Body of pancreas (tissue), 4 donors: ENCODE measurements at places on chromosomes 13 and 19. TPM values are rescaled to one million over a fixed set of nuclear protein-coding genes. Genes with fewer than 3 reads are reported as not detected.

DNA sequence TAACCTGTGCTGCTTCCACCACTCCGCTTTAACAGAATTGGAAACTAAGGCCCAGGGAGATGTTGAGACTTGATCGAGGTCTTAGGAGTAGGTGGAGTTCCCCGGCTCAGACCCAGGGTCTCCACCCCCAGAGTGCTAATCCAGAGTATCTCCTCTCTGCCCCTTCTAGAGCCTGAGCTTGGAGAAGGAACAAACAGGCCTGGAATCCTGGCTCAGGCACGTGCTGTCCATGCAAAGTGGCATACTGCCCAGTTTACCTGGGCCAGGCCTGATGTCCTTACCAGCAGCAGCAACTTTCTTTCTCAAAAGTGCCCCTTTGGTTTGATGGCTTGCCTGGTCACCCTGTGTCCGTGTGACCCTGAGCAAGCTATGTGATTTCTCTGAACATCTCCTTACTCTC, 3.7 kb downstream of the SYNGR4 start:
- no peak overlapping the region for H3K4me3 ChIP-seq
- H3K36me3 ChIP-seq, result no peaks in the 10 kb centered on the region
- DNase-seq, result peak; percentile 55
- H3K4me1 ChIP-seq, result peaks cover 29% of the 10 kb centered on the region
- no peaks in the 10 kb centered on the region for H3K27me3 ChIP-seq

The SERP2 gene
- 5.2 TPM for total RNA-seq

The NOTCH3 gene
- total RNA-seq, result 20.2 TPM

The CYP4F2 gene
- not detected for total RNA-seq

- peak overlapping the region; percentile 29 for H3K27ac ChIP-seq
- no peaks in the 10 kb centered on the region for H3K36me3 ChIP-seq
- DNase-seq, result peak; percentile 53
- H3K4me3 ChIP-seq, result no peak overlapping the region
- H3K4me1 ChIP-seq, result peaks cover 8% of the 10 kb centered on the region
Observed at GRCh38 chr19:13082192-13083007, 20.3 kb downstream of the LYL1 start.

The CEACAM3 gene
- not detected for total RNA-seq

DNA sequence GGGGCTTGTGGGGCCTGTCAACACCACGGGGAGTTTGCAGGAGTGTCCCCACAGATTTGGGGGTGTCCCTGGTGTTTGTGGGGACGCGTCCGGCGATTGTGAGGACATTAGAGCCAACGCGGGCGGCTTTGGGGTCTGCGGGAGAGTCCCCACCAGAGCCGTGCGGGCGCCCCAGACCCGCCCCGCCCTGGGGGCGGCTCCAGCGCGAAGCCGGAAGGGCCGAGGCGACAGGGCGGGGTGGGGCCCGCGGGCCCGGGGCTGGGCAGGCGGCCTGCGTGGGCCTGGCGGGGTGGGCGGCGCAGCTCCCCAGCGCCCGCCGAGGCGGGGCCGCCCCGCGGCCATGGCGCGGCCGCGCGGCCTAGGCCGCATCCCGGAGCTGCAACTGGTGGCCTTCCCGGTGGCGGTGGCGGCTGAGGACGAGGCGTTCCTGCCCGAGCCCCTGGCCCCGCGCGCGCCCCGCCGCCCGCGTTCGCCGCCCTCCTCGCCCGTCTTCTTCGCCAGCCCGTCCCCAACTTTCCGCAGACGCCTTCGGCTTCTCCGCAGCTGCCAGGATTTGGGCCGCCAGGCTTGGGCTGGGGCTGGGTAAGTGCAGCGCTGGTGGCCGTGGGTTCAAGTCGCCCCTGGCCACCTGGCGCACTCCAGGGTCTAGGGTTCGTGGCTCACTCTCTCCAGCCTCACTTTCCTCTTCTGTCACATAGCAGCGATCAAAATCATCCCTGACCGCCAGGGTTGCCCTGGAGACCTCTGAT, 10.3 kb downstream of the PDE4A start:
- peak overlapping the region; percentile 22 for H3K4me3 ChIP-seq
- H3K27me3 ChIP-seq, result no peaks in the 10 kb centered on the region
- H3K36me3 ChIP-seq, result no peaks in the 10 kb centered on the region
- peaks cover 37% of the 10 kb centered on the region for H3K4me1 ChIP-seq

- no peak overlapping the region for H3K27ac ChIP-seq
- H3K4me1 ChIP-seq, result no peaks in the 10 kb centered on the region
- DNase-seq, result no peak
- H3K36me3 ChIP-seq, result no peaks in the 10 kb centered on the region
- no peaks in the 10 kb centered on the region for H3K27me3 ChIP-seq
- no peak overlapping the region for H3K4me3 ChIP-seq
Observed at GRCh38 chr19:54893406-54893805, 12.5 kb upstream of the NCR1 start.

The IZUMO2 gene
- not detected for total RNA-seq

GRCh38 chr13:48155848-48156247, 60.9 kb upstream of the MED4 start:
- DNase-seq, result no peak
- H3K4me1 ChIP-seq, result peaks cover 11% of the 10 kb centered on the region
- H3K27me3 ChIP-seq, result no peaks in the 10 kb centered on the region
- H3K36me3 ChIP-seq, result no peaks in the 10 kb centered on the region

GRCh38 chr19:30802424-30803013, 430.3 kb downstream of the ZNF536 start:
- DNase-seq, result no peak
- no peak overlapping the region for H3K27ac ChIP-seq
- no peaks in the 10 kb centered on the region for H3K4me1 ChIP-seq
- H3K36me3 ChIP-seq, result no peaks in the 10 kb centered on the region

DNA sequence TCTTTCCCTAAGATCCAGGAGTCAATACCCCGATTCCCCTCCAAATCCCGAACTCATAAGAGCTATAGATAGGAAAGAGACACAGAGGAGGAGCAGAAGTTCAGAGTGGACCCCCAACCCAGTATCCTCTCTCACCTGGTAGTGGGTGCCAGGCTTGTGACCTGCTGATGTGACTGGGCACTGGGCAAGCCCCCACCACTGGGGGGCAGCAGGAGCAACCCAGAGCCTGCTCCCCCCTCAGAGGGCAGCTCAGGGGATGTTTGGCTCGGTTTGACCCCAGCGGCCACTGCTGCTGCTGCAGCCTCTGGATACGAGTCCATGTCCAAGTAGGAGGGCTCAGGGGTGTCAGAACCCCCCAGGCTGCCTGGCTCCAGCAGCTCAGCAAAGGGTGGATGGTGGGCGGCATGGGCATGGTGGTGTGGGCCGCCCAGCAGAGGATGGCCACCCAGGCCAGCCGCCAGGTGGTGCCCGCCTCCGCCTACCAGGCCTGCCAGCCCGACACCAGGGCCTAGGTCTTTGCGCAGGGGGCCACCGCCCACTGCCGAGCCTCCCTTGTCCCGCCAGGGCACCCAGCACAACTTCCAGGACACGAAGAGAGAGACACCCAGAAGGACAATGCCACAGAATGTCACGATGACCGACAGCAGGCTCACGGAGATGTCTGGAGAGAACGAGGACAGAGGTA, 7.4 kb downstream of the SYT3 start:
- no peaks in the 10 kb centered on the region for H3K36me3 ChIP-seq
- H3K4me3 ChIP-seq, result no peak overlapping the region
- no peaks in the 10 kb centered on the region for H3K4me1 ChIP-seq
- no peak for DNase-seq

DNA sequence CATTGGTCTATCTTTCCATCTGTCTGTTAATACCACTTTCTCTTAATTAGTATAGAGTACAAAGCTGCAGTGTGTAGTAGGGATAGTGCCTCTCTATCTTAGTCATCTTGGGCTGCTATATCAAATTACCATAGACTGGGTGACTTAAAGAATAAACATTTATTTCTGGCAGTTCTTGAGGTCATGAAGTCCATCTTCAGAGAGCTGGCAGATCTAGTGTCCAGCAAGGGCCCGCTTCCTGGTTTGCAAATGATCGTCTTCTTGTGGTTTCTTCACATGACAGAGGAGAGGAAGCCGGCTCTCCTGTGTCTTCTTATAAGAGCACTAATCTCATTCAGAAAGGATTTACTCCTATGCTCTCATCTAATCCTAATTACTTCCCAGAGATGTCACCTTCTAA, 6.1 kb downstream of the ZNF700 start:
- no peaks in the 10 kb centered on the region for H3K36me3 ChIP-seq
- no peak overlapping the region for H3K27ac ChIP-seq
- H3K27me3 ChIP-seq, result no peaks in the 10 kb centered on the region
- H3K4me3 ChIP-seq, result no peak overlapping the region

DNA sequence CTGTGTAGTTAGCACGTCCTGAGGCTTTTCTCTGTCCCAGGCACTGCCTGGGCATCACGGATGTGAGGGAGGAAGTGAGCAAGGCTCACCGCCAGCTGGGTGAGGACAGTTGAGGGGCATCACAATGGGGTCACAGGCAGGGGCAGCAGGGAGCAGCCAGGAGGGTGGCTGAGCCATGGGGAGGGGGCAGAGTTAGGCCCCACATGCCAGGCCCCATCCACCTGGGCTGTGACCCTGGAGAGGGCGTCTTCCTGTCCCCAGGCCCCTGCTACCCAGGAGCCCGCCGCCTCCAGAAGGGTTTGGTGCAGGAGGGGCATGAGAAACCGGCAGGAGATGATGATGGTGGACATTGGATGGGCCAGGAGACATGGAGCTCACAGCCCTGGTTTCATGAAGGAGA, 56.8 kb upstream of the F7 start:
- no peak for DNase-seq
- H3K36me3 ChIP-seq, result no peaks in the 10 kb centered on the region
- no peaks in the 10 kb centered on the region for H3K27me3 ChIP-seq
- H3K4me1 ChIP-seq, result no peaks in the 10 kb centered on the region

DNA sequence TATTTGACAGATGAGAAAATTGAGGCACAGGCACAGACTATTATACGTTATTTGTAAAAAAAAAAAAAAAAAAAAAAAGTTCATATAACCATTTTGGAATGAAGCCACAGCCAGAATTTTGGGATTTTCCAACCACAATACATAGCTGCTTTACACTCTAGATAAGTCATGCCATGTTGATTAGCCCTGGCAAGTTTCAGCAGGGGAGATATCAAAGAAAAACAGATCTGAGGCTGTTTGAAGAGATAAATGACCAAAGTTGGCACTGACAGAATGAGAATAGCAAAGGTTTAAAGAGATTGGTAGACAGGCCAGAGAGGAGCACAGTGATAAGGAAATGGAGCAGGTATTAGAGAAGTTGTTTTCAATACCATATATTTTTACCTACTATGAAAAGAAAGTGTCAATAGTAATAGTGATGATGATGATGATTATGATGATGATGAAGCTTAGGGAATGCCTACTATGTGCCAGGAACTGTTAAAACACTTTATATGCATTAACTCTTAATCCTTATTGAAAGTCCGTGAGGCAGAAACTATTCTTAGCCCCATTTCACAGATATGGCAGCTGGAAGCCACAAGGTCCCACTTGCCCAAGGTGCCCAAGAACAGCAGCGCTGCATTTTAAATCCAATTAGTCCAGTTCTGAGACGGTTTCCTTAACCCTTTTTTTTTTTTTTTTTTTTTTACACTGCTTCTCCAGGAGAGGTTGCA, 105.5 kb downstream of the MBNL2 start:
- H3K27ac ChIP-seq, result peak overlapping the region; percentile 35
- H3K4me1 ChIP-seq, result peaks cover 53% of the 10 kb centered on the region
- DNase-seq, result no peak
- no peak overlapping the region for H3K4me3 ChIP-seq
- no peaks in the 10 kb centered on the region for H3K36me3 ChIP-seq
- no peaks in the 10 kb centered on the region for H3K27me3 ChIP-seq

The MADCAM1 gene
- 3.6 TPM for total RNA-seq

The LPAR2 gene
- total RNA-seq, result 20.8 TPM

The WTIP gene
- total RNA-seq, result 8.3 TPM

The FAM187B gene
- total RNA-seq, result not detected

- H3K27ac ChIP-seq, result no peak overlapping the region
- H3K27me3 ChIP-seq, result no peaks in the 10 kb centered on the region
- no peak overlapping the region for H3K4me3 ChIP-seq
- DNase-seq, result no peak
- H3K36me3 ChIP-seq, result no peaks in the 10 kb centered on the region
- H3K4me1 ChIP-seq, result peaks cover 12% of the 10 kb centered on the region
Observed at GRCh38 chr13:94296471-94296870, 183.0 kb downstream of the DCT start.

The KLK12 gene
- total RNA-seq, result not detected

The ZNF443 gene
- 3.6 TPM for total RNA-seq

DNA sequence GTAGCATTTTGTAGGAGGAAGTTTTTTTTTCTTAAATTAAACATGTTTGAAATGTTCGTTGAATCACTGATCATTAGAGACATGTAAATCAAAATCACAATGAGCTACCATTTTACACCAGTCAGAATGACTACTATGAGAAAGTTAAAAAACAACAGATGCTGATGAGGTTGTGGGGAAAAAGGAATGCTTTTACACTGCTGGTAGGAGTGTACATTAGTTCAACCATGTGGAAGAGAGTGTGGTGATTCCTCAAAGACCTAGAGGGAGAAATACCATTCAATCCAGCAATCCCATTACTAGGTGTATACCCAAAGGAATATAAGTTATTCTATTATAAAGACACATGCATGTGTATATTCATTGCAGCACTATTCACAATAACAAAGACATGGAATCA, 122.0 kb upstream of the ARGLU1 start:
- H3K27ac ChIP-seq, result no peak overlapping the region
- H3K4me1 ChIP-seq, result no peaks in the 10 kb centered on the region
- H3K27me3 ChIP-seq, result no peaks in the 10 kb centered on the region
- no peaks in the 10 kb centered on the region for H3K36me3 ChIP-seq
- no peak overlapping the region for H3K4me3 ChIP-seq

DNA sequence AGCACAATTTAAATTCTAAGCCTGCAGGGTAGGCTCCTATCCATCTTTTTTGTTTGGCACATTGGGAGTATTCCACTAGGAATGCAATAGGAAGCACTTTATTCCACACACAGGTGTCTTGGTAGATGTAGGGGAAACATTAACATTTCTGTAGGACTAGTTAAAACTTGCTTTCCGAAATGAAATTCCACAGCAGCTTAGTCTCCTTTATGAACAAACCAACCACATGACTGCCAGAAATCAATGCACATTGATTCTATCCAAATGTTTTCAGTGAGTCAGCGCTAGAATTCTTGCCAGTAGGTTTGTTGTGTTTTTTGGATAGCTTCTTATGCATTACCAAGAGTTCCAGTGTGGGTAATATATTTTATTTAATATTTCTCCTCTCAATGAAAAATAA, 207.9 kb upstream of the CSNK1A1L start:
- H3K4me1 ChIP-seq, result no peaks in the 10 kb centered on the region
- H3K4me3 ChIP-seq, result no peak overlapping the region
- no peak overlapping the region for H3K27ac ChIP-seq
- no peaks in the 10 kb centered on the region for H3K36me3 ChIP-seq

The SOX1 gene
- not detected for total RNA-seq

GRCh38 chr13:75675421-75675820, 39.3 kb downstream of the LMO7 start:
- no peaks in the 10 kb centered on the region for H3K27me3 ChIP-seq
- H3K4me3 ChIP-seq, result no peak overlapping the region
- DNase-seq, result no peak

The KIR3DL1 gene
- total RNA-seq, result not detected

The PRSS57 gene
- total RNA-seq, result not detected

DNA sequence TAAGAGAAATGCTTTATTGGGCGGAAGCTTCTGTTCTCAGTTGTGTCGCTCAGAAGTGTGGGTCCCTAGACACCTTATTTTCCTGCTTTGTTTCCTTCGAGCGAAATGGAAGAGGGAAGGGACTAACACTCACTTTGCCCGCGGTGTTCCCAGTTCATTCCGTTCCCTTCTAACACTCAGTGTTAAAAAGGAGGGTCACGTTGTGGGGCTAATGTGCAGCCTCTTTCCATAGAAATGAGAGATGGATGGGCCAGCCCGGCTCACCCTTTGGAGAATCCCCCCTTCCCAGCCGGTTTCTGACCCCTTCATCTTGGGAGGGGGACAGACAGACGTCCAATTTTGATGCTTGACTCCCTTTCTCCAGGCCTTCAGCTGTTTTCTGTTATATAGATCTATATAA, 2.3 kb downstream of the ATP11A start:
- no peak overlapping the region for H3K4me3 ChIP-seq
- DNase-seq, result no peak
- peaks cover 48% of the 10 kb centered on the region for H3K4me1 ChIP-seq
- H3K36me3 ChIP-seq, result no peaks in the 10 kb centered on the region
- no peaks in the 10 kb centered on the region for H3K27me3 ChIP-seq
- H3K27ac ChIP-seq, result peak overlapping the region; percentile 11
